ENCODE measurements at places on chromosomes 13 and 19. TPM values are rescaled to one million over a fixed set of nuclear protein-coding genes. Genes with fewer than 3 reads are reported as not detected.

DNA sequence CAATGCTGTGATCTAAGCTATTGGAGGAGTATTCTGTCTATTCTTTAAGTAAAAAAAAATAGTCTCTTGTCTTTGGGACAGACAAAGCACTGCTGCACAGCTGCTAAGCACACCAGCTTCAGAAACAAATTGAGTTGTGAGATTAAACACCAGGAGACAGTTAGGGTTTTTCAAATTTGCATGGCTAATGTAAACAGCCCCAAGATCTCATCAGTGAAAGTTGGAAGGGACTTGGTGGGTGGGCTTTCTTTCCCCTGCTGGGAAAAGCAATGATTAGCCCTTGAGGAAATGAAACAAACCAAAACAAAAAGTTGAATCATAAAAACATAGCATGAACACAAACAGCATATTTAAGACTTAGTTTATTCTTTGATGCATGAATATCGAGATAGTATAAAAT, 143.6 kb upstream of the SLITRK1 start:
- no peak for DNase-seq

DNA sequence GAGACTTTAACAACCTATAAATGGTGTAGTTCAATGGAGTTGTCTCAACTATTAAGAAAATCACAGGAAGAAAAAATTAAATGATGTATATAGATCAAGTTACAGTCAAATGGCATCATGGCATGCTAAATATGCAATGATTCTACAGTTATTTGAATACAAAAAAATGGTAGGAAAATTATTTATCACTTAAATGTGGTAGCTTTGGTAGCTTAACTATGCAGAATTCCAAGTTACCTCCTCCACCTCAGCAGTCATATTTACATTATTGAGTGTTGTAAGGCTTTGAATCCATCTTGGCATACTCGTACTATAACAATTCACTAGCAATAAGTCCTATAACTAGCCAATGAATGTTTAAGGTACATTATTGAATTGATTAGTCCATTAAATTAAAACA, 36.8 kb downstream of the CAB39L start:
- no peak for DNase-seq

GRCh38 chr19:30450100-30450499, 77.9 kb downstream of the ZNF536 start:
- peak; percentile 11 for DNase-seq

DNA sequence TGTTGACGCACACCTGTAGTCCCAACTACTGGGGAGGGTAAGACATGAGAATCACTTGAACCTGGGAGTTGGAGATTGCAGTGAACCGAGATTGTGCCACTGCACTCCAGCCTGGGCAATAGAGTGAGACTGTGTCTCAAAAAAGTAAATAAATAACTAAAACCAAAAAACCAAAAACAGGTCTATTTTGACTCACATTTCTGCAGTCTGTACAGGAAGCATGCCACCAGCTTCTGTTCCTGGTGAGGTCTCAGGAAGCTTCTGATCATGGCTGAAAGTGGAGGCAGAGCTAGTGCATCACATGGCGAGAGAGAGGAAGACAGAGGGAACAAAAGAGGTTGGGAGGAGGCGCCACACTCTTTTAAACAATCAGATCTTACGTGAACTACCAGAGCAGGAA, 142.5 kb downstream of the ITGBL1 start:
- DNase-seq = no peak

- no peak for DNase-seq
These were observed 170.6 kb downstream of the ZIC5 start for GRCh38 chr13:99800951-99801350.

DNA sequence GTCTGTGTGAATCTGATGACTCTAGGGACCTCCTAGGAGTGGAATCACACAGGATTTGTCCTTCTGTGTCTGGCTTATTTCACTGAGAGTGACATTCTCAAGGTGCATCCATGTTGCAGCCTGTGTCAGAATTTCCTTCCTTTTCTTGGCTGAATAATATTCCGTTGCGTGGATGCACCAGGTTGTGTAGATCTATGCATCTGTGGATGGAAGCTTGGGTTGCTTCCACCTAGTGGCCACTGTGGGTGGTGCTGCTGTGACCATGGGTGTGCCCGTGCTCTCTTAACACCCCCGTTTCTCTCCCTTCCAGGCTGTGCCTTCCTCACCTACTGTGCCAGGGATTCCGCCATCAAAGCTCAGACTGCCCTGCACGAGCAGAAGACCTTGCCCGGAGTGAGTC, 26.2 kb downstream of the CELF5 start:
- no peak for DNase-seq

The POGLUT2 gene
- 6.4 TPM for total RNA-seq

The OR10H1 gene
- not detected for total RNA-seq

The CYP2F1 gene
- total RNA-seq = not detected

The ESD gene
- total RNA-seq = 86.8 TPM

Data from mucosa of gallbladder (tissue), 1 donor.